A549 treated with Mapracorat at 1 μM for 4 hours (cell line): ENCODE measurements at places on chromosomes 4 and X. TPM values are rescaled to one million over a fixed set of nuclear protein-coding genes. Genes with fewer than 3 reads are reported as not detected.

LNX1 gene
- 0.03 to 0.04 TPM in 2 of 5 replicates, not detected in the others for total RNA-seq

TMEM31 gene
- total RNA-seq = not detected in 5 replicates

TSPAN5 gene
- 11.6 to 15.5 TPM (median 13.8 TPM) in 5 replicates for total RNA-seq

MAGEA9 gene
- total RNA-seq = not detected in 5 replicates

ZNF630 gene
- 0.12 to 0.42 TPM (median 0.27 TPM) in 5 replicates for total RNA-seq

GPRIN3 gene
- 1.5 to 3.0 TPM (median 2.9 TPM) in 5 replicates for total RNA-seq
